ENCODE measurements at places on chromosomes 5 and 9.

DNA sequence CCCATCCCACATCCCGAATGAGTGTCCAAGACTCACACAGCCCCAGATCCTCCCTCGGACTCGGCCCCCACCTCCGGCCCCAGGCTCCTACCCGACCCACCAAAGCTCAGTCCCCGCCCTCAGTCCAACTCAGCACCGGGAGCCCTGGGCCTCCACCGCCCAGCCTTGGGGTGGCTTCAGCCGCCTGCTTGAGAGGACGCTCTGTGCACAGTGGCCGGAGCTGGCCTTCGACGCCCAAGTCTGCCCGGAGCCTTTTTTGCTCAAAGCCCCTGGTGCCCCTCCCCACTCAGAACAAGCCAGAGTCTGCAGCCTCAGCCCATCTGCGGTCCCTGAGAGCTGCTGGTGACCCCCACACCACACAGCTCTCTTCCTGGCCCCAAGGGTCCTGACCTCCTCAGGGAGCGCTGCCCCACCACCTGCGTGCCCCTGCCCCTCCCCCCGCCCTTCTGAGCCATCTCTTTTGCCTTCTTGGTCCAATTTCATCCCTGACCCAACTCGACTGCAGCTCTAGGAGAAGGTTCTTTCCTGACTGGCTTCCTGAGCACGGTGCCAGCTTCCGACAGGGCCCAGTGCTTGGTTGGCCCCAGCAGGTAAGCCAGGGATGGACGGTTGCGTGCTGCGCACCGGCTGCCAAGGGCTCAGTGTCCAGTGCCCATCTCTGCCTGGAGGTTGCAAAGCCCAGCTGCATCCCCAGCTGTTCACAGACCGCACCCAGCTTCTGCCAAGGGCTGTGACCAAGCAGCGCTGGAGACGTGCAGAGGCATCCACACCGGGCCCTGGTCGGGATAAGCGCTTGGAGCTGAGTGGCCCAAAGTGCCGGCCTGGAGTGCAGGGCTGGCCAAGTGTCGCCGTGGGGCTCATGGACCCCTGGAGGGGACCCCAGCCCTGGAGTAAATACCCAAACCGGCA is 27.7 kb upstream of the NSMF start:
- DNase-seq, result no peak

GRCh38 chr5:159732220-159732619 is 184.1 kb upstream of the ADRA1B start:
- DNase-seq, result no peak

DNA sequence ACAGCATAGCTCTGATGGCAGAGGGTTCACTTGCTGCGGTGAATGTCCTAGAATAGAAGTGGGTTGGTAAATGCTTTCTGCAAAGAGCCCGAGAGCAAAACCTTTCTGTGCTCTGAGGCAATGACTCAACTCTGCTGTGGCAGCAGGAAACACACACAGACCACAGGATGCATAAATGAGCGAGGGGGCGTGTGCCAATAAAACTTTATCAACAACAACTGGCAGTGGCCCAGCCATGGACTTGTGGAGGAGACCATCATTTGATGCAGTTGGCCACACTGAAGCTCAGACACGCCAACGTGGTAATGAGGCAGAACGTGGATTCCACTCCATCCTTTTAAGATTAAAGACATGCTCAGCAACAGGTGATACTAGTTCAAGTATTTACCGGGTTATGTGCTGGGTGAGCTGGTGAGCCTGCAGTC is 6.8 kb downstream of the MRPL36 start:
- DNase-seq, result peak; percentile 88

- no peak for DNase-seq
Observed at GRCh38 chr5:154005648-154006047, 33.1 kb downstream of the FAM114A2 start.

DNA sequence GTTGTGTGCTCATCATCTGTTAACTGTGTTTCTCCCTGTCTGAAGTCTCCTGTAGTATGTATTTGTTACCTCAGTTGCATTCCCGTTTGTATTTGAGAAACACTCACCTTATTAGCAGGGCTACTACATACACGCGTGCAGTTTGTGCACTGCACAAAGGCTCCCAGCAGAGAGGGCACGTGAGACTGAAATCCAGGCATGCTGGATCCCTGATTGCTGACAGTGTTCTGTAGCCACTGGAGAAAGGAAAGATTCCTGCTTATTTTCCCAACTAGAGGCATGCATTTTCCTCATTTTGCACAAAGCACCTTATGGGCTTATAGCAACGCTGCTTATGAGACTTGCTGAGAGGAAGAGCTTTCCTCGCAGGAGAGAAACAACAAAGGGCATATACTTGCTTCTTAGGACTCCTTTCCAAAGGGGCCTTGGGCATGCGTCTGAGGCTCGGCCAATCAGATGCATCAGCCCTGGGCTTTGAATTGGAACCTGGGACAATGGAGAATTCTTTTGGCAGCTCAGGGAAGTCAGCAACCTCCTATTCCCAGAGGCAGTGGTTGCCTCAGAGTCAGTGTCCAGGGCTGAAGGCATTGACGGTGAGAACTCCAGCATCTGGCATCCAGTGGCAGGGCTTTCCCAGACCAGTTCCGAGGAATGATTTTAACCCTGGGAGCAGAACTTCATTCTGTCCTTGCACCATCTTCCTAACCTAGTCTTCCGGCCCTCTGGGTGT is 9.9 kb upstream of the MEGF10 start:
- no peak for DNase-seq

DNA sequence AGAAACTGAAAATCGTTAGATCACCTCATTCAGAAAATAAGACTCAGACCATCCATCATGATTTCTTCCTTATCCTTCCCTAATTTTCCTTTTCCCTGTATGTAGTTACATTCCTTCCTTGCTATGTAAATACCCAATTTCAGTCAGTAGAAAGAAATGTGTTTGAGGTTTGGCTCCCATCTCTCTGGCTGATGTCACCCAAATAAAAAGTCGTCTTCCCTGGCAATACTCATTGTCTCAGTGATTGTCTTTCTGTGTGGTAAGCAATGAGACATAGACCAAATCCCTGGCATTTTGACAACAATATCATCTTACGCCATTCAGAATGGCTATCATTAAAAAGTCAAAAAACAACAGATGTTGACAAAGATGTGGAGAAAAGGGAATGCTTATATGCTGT is 303.9 kb upstream of the EDIL3 start:
- DNase-seq, result no peak

DNA sequence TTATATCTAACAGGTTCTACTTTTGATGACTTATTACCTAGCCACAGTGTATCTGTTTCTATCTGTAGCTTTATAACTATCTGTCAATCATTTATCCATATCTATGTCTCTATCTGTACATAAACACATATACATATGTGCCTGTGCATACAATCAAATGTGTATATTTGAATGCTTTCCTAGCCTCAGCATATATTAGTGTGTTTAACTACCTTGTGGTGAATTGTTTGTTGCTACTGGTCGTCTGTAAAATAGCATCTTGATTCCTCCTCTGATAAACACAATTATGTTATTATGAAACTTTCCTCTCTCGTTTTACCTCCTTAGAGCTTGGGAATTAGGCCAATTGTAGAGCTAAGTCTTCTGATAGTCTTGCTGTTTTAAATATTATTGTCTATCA is 44.4 kb downstream of the PARP8 start:
- DNase-seq, result no peak

DNA sequence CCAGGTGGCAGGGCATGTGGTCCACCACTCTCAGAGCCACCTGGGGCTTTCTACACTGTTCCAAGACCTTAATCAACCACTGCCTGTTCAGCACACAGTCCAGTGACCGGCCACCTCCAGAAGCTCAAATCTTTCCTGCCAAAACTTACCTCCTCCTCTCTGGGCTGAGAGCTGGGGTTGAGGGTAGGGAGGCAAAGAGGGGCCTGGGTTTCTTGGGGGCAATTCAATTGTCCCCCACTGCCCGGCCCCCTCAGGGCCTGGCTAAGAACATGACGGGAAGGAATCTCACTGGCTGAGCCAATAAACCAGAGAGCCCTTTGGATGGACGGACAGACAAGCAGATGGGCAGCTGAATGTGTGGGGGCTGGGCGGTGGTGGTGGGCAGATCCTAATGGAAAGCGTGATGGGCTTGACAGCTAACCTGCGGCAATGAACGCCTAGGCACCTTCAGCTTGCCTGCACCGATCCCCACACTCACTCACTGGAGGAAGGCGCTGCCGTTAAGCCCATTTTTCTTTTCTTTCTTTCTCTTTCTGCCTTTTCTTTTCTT is 5.4 kb downstream of the NR5A1 start:
- DNase-seq, result no peak
